D721Med (cell line): ENCODE measurements at places on chromosomes 13 and 19.

- no peak for DNase-seq
Measured at GRCh38 chr13:36029166-36029565, 102.0 kb downstream of the DCLK1 start.

GRCh38 chr19:35260694-35261304 lies 8.0 kb upstream of the USF2 start:
- DNase-seq, result no peak

- DNase-seq, result no peak
Measured at GRCh38 chr19:6481541-6482342, at the start of gene DENND1C. DENND1C (minus strand) TSS chr19:6481787; CDS start chr19:6481695, 92 bp downstream.

- DNase-seq, result no peak
Measured at GRCh38 chr13:22862478-22862877, 318.3 kb upstream of the SGCG start.

DNA sequence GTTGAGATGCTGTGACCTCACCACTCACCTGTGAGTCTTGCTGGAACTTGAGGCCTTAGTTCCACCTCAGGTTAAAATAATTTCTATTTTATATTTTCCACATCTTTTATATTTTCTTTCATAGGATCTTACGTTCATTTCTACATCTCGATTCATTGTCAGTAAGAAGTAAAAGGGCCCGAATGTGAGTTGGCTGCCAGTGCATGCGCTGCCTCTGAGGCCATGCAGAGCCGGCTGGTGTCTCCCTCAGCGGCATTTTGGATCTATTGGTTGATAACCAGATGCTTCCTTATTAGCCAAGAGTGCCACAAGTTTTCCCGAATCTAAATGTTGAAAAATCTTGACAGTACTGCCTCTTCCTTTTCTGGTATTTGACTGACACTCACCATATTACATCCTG lies 347.3 kb downstream of the TEX29 start:
- no peak for DNase-seq

- no peak for DNase-seq
Measured at GRCh38 chr13:109281903-109282635, 504.3 kb downstream of the IRS2 start.

GRCh38 chr13:114081761-114082681 lies 50.4 kb downstream of the RASA3 start:
- no peak for DNase-seq

DNA sequence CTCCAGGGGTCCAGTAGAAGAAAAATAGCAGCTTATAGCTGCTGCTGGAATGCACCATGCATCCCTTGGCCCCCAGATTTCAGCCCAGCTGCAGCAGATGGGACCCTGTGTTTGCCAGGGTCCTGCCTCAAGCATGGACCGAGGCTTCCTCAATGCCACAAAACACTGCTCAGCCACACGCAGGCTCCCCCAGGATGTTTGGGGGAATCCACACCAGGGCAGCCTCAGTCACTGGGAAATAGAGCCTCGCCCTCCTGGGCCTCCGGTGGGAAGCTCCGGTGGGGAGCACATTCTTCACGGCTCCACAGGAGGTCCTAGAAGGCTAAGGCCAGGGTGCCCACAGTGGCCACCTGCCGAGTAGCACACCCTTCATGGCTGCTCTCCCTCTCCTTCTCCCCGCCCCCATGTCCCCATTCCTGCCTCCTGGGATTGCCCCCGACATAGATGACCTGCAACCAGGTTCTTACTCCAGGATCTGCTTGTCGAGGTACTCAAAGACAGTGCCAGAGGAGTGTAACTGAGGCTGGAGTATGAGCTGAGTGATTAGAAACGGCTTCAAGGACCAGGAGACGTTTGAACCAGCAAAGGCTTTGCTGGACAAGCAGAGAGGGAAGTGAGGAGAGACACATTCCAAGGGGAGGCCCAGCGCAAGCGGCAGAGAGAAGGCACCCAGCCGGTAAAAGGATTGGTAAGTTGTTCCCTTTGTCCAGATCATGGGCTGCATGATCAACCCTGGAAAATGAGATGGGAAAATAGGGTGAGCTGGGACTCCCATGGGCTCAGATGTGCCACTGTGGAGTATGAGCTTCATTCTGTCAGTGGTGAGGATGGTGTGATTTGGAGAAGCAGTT lies 110.7 kb upstream of the UQCRFS1 start:
- DNase-seq, result no peak

- DNase-seq, result peak; percentile 17
Measured at GRCh38 chr19:18832306-18833140, 764 bp downstream of the UPF1 start.

GRCh38 chr13:111899714-111900389 lies 167.1 kb upstream of the SOX1 start:
- no peak for DNase-seq

DNA sequence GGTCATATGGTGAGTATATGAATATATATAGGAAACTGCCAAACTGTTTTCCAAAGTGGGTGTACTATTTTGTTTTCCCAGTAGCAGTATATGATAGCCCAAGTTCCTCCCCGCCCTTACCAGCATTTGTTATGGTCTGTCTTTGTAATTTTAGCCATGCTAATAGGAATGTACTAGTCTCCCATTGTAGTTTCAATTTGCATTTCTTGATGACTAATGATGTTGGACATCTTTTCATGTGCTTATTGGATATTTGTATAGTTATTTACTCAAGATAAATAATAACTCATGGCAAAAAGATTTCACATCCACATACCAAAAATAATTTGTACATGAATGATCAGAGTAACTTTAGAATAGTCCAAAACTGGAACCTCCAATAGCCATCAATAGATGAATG lies 75.3 kb upstream of the SERP2 start:
- no peak for DNase-seq

- DNase-seq, result peak; percentile 24
Measured at GRCh38 chr19:10112895-10113591, 1.6 kb downstream of the P2RY11 start.

- no peak for DNase-seq
Measured at GRCh38 chr19:55419624-55420236, 12.1 kb upstream of the UBE2S start.

- DNase-seq, result no peak
Measured at GRCh38 chr13:39282400-39282972, 244.2 kb downstream of the NHLRC3 start.

GRCh38 chr19:13668964-13669363 lies 95.4 kb upstream of the MRI1 start:
- no peak for DNase-seq

GRCh38 chr19:8329996-8330395 lies 8.7 kb downstream of the RPS28 start:
- no peak for DNase-seq

GRCh38 chr19:7987114-7987768 lies 18.2 kb downstream of the ELAVL1 start:
- DNase-seq, result no peak

DNA sequence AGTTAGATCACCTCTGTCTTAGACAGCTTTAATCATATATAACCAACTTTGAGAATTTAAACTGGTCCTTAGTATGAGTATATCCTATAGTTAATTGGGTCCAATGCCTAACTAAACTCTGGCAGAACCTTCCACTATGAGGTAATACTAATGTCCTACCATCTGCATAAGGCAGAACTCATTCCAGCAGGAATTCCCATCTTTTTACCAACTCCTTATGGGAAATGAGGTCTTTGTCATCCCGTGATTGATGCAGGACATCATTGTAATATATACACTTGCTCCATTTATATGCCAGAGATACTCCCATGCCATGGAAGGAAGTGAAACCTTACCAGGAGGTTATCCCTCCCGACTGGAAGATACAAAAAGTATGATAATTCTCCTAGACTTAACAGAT lies 2.8 kb downstream of the KCTD4 start:
- DNase-seq, result no peak

DNA sequence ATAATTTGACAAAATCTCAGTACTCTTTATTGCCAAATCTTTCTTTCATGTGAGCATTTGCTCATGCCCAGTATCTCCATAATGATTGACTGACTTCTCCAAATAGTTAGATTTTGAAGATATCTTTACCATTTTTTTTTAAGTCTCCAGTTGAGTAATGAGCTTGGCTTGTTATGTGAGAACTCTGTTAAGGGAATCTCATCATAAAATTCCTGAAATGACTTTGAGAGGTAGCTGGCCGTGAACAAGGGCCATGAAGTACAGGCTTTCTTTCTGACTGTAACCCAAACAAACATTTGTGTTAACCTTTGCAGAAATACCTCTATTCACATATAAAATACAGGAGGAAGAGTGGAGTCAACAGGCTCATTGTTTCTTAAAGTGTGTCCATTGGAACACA lies 449.7 kb downstream of the IRS2 start:
- no peak for DNase-seq

DNA sequence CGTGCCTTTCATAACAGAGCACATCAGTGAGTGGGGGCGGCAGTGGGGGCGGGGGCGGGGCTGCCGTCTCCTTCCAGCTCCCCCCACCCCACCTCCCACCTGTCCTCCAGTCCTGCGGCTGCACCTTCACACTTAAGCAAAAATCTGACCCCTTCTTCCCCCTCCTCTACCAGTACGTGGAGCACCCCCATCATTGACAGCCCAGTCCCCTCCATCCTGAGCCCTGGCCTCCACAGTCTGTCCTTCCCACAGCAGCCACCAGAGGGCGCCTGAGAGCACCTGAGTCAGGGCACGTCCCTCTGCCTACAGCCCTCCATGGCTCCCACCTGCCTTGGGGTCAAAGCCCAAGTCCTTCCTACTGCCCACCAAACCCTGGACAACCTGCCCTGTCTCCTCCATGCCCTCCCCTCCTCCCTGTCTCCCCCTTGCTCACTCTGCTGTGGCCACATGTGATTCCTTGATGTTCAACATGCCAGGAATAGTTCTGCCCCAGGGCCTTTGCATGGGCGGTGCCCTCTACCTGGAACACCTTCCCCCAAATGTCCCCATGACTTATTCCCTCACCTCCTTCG lies 4.0 kb downstream of the EBI3 start:
- DNase-seq, result no peak

DNA sequence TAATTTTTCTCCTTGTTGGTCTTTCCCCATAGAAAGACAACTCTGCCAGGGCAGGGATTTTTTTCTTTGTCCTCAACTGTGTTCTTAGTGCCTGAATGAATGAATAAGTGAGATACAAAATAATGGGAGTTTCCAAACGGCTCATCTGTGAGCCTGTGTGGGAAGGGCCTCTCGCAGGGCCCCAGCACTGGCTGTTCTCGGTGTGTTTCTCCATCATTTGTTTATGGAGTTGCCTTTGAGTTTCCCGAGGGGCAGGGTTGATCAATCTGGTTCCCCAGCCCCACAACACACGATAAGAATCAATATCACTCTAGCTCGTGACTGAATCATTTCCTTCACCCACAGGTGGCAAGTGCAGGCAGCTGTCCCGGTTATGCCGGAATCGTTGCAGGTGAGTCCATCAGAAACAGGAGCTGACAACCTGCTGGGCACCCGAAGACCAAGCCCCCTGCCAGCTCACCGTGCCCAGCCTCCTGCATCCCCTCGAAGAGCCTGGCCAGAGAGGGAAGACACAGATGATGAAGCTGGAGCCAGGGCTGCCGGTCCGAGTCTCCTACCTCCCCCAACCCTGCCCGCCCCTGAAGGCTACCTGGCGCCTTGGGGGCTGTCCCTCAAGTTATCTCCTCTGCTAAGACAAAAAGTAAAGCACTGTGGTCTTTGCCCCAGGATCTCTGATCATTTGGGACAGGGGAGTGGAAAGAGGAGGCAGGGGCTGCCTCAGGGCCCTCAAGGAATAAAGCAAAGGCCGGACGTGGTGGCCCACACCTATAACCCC lies 14.9 kb downstream of the FXYD5 start:
- no peak for DNase-seq
